Cardiac atrium fibroblast (primary cell): ENCODE measurements at places on chromosomes 5 and 9. TPM values are rescaled to one million over a fixed set of nuclear protein-coding genes. Genes with fewer than 3 reads are reported as not detected.

The GCNT4 gene
- total RNA-seq: 3.4 and 6.9 TPM in 2 replicates

The TMEM215 gene
- not detected in 2 replicates for total RNA-seq

The KIF4B gene
- total RNA-seq: not detected in 2 replicates

The PCDHB15 gene
- 1.8 TPM in 2 replicates for total RNA-seq
